ENCODE measurements at places on chromosomes 2 and 18.

GRCh38 chr2:96138179-96139145 lies at the start of gene ASTL:
Gene ASTL (minus strand): TSS chr2:96138502. CDS start chr2:96138436, 66 bp downstream.
- no peak for DNase-seq

DNA sequence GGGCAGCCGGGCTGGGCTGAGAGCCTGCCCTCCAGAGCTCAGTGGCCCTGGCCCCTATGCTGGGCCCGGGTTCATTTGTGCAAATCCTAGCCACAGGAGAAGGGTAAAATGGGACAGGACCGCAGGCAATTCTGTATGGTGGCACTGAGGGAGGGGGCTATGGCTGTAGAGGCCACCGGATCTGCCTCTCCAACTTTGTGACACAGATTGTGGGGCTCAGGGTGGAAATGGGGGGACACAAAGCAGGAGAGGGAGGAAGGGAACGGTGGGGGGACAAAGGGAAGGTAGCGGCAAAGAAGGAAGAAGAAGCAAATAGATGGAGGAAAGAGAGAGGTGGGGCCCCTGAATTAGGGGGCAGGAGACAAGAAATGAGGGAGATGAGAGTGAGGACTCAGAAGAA lies 201.1 kb downstream of the SMAD2 start:
- DNase-seq: no peak

DNA sequence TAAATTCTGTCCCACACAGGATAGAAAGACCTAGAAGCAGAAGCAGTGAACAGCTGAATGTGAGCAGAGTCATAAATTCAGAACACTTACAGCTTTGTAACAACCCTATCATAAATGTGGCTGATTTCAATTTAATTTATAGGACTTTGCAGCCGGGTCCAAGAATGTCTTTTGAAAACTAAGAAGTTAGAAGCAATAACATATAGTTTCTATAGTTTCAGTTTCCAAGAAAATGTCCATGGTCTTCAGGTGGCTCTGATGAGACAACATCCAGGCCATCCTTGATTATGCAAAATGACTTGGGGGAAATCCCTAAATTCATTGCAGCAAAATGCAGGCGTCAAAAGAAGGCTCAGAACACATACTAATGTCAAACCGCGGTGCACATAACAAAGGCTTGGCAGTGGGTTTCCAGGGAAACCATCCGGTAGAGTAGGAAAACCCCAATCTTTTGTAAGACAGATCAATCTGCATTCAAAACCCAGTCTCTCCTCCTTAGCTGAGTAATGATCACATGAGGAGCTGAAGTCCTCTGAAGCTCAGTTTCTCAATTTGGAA lies 442.2 kb upstream of the ID2 start:
- no peak for DNase-seq

- no peak for DNase-seq
Observed at GRCh38 chr2:71787476-71788185, 334.3 kb downstream of the DYSF start.

DNA sequence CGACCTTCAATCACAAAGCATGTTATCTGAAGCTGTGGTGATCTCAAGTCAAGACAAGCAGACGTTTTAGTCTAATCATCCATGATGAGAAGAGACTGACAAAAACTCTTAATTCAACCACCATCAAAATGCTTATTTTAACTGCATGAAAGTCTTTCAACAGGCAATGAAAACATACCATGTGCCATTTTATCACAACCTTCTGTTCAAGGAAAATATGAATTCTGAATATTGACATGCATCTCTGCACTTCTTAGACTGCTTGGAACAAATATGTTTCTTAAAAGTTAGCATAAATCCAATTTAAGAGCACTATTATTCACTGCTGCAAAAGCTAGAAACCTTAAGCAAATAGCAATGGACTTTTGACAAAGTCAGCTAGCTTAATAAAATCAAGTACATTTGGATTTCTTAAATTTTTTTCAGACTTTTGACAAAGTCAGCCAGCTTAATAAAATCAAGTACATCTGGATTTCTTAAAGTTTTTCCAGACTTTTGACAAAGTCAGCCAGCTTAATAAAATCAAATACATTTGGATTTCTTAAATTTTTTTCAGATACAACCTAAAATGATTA lies 70.9 kb downstream of the OLA1 start:
- DNase-seq: no peak

GRCh38 chr2:152468899-152469692 lies 134.1 kb downstream of the FMNL2 start:
- DNase-seq: peak; percentile 45

GRCh38 chr2:9809064-9809356 lies 34.3 kb upstream of the TAF1B start:
- no peak for DNase-seq

DNA sequence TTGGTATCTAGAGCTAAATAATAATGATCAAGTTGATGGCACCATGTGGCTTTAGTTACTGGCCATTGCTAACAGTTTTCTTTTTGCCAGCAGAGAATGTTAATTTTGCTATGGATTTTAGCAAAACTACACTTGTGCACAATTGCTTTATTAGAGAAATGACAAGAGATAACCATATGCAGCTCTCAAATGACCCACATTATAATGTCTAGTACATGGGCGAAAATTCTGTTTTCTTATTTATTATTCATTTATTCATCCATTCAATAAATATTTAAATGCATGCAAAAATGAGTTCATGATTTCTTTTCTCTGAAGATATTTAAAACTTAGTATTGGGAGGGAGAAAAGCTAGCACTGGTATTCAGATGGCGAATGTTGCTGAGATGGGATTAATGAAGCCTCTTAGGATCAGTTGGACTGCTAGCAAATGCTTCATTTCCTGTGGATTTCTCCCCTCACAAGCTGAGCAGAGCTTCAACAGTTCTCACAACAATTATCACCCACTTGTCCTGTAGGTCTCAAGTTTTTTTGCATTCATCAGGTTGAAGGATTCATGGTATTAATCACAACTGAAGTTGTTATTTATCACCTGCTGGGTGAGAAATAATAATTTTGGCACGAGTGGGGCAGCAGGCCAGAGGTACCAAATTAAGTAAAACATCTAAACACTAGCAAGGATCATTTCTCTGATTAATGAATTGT lies 95.2 kb downstream of the MTX2 start:
- no peak for DNase-seq

- no peak for DNase-seq
Observed at GRCh38 chr2:13669607-13670006, 952.9 kb downstream of the TRIB2 start.

DNA sequence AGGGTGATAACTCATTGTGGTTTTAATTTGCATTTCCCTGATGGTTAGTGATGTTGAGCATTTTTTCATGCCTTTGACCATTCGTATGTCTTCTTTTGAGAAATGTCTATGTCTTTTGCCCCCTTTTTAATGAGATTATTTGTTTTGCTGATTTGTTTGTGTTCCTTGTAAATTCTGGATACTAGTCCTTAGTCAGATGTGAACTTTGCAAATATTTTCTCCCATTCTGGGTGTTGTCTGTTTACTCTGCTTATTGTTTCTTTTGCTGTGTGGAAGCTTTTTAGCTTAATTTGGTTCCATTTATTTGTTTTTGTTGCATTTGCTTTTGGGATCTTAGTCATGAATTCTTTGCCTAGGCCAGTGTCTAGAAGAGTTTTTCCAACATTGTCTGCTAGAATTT lies 192.0 kb downstream of the PARD3B start:
- DNase-seq: no peak

DNA sequence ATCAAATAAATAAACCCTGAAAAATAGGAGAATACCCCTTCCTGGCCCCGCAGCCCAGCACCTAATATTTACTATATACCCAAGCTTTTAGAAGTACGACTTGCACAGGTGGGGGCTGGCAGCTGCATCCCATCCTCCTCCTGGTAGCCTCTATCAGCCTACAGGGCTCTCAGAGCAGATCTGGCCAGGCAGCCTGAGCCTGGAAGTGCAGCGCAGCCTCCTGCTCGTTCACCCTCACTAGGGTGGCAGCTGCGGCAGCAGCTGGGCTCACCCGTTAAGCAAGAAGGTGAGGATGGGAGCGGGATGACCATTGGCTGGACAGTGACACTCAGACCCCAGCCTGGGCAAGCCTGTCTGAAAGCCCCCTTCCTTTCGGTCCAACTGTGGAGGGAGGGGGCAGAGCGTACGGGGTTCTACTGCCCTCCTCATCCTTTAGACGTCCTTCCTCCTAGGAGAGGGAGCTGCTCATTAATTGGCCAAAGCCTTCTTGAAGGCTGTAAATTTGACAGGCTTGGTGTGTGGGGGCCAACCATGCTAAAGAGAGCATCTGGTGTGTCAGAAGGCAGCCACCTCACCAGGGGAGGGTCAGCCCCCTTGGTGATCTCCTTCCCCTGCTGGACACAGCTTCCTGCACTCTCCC lies 23.3 kb downstream of the MPHOSPH10 start:
- no peak for DNase-seq

- DNase-seq: peak; percentile 82
Observed at GRCh38 chr18:78979056-78979729, 425 bp upstream of the SALL3 start.

- DNase-seq: peak; percentile 10
Observed at GRCh38 chr18:47912343-47912742, 18.1 kb downstream of the SMAD2 start.

GRCh38 chr2:121562269-121563176 lies 31.8 kb downstream of the RNU4ATAC start:
- no peak for DNase-seq

DNA sequence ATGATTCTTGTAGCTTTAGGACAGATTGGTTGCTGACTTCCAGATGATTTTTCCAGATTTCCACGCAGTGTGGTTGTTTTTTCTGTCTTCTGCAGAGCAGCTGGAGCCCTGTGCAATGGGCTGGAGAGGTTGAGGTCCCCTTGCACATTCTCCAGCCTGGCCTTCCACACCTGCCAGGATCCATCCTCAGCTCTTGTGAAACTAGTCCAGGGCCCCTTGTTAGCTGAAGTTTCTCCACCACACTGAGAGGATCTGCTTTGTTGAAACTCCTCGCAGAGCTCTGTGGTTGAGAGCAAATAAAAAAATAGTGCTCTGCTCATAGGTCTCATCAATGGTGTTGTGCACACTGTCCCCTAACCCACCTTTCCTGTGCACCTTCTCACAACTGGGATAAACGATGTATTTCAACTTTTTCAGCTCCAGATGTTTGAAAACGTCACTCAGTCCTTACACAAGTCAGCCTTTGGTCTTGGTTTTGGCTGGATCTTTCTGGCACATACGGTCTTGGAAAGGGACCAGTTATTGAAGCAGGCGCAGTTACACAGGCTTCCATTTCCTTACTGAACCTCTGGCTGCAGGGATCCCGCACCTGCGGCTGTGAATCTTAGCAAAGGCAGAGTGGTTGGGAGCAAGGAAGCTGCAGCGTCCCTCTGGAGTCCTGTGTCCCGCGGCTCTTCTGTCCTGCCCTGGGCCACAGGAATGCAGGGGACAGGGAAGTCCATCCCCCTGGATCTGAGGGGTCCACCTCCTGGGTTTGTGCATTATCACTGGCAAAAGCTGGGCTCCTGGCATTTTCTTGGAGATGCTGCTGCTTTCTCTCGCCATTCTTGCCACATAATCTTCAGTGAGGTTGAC lies 272.0 kb upstream of the DSEL start:
- DNase-seq: no peak

DNA sequence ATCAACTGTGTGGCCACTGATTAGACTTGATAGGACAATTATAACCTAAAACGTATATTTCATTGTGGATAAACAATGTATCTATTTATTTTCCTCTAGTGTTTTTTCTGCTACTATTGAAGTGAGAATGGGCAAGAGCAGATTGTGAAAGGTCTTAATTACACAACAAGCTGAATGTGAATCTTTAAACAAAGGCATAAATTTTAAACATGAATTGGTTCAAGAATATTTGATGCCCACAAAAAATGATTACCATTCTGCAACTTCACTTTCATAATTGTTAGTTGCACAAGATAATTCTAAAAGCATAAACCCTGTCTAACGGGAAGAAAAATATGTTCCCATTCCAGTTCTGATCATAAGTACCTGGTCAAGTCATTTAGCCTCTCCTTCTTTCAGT lies 285.6 kb downstream of the GULP1 start:
- no peak for DNase-seq

GRCh38 chr18:76479351-76480238 lies 15.4 kb downstream of the ZNF516 start:
- no peak for DNase-seq

GRCh38 chr2:182166841-182167240 lies 181.2 kb downstream of the PPP1R1C start:
- no peak for DNase-seq

DNA sequence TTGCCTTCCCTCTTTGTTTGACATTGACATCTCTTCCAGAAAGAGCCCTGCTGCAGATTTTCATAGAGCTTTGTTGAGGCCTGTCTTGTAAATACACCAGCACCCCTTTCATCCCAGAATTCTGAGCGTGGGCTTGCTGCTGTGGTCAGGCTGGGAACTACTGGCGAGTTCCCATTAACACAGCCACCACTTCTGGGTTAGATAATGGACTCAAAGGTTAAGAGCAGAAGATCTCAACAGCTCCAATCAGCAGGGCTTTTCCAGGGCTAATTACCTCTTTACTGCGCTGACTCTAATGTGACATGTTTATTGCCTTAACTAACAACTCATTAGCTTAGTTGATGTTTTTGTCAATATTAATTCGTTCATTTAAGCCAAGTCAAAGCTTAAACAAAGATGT lies 235.9 kb upstream of the BOD1L2 start:
- DNase-seq: no peak

GRCh38 chr2:75403991-75404428 lies 156.7 kb downstream of the EVA1A start:
- DNase-seq: no peak

DNA sequence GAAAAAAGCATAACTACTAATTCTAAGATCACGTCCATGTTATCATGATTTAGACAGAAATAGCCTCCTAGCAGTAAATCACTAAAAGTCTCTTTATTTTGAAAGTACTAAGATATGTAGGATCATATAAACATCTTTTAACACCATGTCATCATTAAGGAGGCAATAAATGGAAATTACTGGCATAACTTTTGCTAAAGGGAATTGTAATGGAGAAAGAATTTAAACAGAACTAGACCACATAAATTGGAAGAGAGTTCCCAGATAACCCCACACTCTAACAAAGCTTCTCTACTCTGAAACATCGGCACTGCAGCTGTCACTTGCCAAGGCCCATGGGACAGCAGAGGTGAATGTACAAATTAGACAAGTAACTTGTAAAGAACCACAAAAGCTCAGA lies 29.5 kb downstream of the STK39 start:
- DNase-seq: no peak

- DNase-seq: no peak
Observed at GRCh38 chr2:9307535-9307934, 100.9 kb downstream of the ASAP2 start.

DNA sequence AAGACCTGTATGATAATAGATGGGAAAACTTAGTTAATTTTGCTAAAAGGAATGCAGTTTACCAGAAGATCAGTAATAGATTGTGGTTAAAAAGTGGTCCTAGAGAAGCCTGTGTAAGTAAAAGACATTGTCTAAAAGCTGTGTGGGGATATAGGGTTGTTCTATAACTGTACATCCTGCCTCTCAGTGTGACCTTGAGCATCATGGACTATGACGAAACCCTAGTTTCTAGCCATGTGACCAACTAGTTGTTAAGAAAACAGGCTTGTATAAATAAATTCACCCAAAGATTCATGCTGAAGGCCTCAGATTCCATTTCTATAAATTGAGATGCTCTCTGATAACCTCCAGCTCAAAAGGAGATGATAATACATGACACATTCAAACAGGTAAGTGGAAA lies 160.7 kb downstream of the IKZF2 start:
- no peak for DNase-seq

Data from C1 segment of cervical spinal cord (tissue), 14 donors.